HTR-8/SVneo (cell line): ENCODE measurements at places on chromosomes 2 and 18.

GRCh38 chr2:209368914-209369313 lies 54.9 kb upstream of the MAP2 start:
- DNase-seq, result peak; percentile 70

DNA sequence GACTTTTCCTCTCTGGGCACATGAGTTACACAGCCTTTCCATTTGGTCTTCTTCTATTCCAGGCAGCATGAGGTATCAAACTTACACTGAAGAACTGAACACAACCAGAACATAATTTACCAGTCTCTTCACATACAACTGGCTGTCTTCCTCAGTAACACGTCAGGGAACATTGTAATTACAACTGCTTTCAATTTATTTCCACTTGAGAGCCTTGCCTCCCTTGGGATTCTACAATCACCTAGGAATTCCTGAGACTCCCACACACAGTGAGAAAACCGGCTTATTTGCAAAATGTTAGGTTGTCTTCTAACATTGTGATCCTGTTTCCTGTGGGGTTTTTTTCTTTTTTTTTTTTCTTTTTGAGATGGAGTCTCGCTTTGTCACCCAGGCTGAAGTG lies 149.9 kb downstream of the TMX3 start:
- no peak for DNase-seq

GRCh38 chr2:60516383-60516811 lies 37.1 kb downstream of the BCL11A start:
- DNase-seq, result peak; percentile 41

GRCh38 chr2:84194181-84194580 lies 264.9 kb downstream of the SUCLG1 start:
- DNase-seq, result no peak

- DNase-seq, result no peak
These were observed 11.5 kb downstream of the SF3B1 start for GRCh38 chr2:197423307-197423706.

DNA sequence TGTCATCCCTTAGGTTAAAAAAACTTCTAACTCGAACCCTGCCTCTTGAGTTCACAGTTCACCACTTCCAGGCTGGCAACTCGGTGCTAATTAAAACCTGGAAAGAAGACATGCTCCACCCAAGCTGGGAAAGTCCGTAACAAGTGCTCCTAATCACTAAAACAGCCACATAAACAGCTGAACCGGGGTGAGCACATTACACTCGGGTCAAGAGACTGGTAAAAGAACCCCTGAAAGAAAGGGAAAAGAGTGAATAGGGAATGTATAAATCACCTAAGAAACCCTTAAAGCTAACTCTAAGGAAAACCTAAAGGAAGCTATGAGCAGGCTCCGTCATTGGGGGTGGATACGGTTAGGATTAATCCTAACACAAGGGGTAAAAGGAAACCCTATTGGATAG lies 102.0 kb downstream of the HIBCH start:
- no peak for DNase-seq

- no peak for DNase-seq
These were observed 299.0 kb downstream of the FBXO15 start for GRCh38 chr18:73848656-73849055.

- DNase-seq, result no peak
These were observed 468.1 kb upstream of the FANCL start for GRCh38 chr2:58709274-58709673.

DNA sequence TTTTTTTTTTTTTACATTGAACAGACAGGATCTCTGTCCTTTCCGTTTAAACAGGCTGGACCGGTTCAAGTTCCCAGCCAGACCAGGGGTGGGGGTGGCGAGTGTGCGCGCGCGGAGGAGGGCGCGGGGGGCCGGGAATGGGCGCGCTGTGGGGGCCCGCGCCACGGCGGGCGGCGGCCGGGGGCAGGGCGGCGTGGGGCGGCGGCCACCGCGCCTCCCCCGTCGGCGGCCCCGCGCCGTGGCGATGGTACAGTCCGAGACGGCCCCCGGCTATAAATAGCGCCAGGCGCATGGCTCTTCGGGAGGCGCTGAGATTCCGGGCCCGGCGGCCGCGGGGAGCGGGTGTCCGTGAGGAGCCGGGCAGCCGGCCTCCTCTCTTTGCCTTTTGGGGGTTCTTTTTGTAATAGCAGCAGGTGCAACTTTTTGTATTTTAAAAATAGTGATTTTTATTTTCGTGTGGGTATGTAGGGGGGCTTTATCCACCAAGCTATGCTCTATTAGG lies 430 bp upstream of the CELF4 start:
- no peak for DNase-seq

GRCh38 chr2:86556508-86556907 lies 6.7 kb downstream of the CHMP3 start:
- no peak for DNase-seq

DNA sequence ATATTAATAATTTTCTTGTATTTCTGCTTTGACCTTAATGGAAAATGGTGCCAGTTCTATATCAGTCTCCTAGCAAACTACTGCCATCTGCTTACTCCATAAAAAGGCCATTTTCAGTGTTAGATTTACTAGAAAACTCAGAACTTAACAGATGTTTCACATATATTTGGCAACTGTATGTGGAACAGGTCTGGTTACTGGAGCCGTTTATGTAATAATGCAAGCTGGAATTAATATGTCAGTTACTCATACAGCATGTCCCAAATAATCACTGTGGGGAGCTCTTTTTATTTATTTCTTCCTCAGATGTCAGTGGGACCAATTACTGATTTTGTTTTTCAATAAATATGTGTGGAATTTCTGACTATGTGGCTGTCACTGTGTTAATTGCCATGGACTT lies 1247.6 kb downstream of the CNTNAP5 start:
- DNase-seq, result no peak

DNA sequence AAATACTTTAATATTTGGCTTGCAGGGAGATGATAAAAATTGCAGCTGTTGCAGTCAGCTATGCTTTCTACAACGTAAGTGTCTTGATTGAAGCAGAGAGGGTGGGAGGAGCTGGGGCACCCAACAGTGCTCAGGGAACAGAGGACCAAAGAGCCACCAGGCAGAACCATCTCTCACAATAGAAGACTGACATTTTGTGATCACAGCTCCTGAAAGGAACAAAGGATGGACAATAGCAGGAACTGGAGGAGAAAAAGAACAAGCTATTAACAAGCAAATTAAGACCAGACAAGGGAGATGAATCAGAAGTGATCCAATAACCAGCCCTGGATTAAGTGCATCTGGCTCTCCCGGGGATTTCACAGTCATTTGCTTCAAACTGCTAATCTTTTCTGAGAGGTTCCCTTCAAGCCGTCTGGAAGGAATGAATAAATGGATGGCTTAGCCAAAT lies 65.7 kb upstream of the SMAD2 start:
- DNase-seq, result no peak

DNA sequence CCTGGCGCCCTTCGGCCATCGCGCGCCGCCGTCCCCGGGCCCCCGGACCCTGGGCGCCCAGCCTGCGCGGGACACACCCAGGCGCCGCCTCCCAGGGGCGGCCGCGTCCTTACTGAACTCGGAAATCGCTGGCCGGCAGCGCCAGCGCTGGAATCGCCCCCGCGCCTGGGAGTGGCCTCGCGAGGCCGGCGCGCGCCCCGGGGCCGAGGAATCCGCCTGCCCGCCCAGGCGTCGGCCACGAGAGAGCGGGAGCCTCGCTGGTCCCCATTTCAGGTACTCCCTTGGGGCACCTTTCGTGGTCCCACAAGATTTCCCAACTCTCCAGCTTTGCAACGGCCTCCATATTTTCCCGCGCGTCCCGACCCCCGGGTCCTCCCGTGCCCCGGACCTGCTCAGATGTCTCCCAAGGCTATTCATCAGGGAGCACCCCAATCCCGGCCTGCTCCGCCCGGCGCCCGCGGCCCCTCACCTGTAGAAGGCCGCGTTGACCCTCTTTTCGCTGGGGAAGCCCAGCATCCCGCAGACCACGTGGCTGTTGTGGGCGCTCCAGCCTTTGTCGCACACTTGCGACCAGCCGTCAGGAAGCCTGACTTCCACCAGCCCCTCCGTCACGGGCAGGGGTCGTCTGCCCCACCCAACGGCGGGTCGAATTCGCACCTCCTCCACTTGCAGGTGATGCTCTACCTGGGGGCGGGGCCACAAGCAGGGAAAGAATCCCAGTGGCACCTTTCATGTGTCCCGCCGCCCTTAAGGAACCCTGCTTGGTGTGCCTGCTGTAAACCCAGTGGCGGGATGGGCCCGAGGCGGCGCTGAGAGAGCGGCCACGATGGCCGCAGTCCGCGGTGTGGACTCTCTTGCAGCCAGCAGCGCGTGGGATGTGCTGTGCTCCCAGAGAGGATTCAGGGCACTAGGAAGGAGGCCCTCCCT lies 4.6 kb downstream of the LOXL3 start:
- peak; percentile 78 for DNase-seq

DNA sequence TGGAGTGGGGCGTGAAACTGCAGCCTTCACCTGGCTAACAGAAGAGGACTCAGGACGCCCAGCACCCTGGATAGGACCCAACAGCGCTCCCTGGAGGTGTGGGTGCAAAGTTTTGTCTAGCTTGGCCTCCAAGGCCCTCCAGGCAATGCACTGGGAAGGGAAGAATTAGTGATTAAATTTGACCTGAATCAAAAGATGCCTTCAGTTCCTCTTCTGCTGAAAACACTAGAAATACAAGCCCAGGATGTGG lies 779 bp upstream of the TRIB2 start:
- peak; percentile 66 for DNase-seq

GRCh38 chr2:236678307-236678975 lies 108.8 kb downstream of the ACKR3 start:
- no peak for DNase-seq

- DNase-seq, result no peak
These were observed 102.1 kb downstream of the MEIS1 start for GRCh38 chr2:66536997-66537396.

DNA sequence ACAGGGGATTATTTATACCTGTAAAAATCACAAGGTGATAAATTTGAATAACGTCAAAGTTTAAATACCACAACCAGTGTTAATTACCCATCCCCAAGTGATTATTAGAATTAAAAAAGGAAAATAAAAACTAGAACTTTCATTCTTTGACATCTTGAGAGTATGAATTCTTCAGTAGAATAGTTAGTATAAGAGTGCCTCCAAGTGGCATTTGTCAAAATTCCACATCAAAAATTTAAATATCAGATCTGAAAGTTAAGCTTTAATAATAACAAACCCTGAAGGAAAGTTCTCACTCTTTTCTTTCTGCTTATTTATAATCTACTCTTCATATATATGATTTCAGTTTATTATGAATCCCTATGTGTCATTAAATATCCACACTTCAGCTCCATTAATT lies 273.7 kb upstream of the KYNU start:
- DNase-seq, result no peak

DNA sequence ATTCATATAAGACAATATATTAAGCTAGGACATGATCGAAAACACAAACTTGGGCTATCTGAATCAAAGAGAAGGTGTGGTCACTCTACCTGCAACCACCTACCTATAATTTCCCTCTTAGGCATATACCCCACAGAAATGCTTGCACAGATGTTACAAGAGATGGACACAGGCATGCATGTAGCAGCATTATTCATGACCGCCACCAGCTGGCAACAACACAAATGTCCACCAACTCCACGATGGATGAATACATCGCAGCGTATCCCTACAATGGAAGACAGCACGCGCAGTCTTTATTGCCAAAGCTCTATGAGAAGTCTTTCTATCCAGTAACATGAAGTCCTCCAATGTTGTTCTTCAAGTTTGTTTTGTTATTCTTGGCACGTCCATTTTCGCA lies 90.8 kb downstream of the ARL4C start:
- DNase-seq, result no peak

- no peak for DNase-seq
These were observed 215.7 kb downstream of the TPGS2 start for GRCh38 chr18:36613069-36613468.

DNA sequence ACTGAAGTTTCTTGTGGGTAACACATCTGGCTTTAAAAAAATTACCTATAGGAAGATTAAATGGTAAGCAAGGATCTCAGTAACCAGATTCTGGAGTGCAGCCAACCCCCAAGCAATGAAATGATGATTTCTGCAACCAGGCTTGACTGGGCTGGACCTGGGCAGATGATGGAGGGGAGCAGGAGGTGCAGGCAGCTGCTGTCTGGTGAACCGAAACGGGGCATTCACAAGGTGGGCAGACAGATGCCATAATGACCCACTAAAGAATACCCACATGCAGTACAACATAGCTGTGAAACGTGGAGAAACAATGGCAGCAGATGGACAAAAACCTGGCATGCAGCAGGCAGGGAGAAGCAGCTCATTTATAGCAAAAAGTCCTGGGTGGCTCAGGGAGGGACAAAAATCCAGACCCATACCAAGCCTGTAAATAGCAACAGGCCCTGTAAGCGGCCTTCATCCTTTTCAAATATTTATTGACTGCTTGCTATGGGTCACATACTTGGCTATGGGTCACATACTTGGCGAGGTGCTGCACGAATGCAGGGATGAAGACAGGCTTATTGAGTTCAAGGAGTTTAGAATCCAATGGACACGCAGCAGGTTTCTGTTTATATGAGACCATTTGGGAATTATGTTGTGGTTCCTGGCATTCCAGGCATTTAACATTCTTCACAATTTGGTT lies 244.7 kb downstream of the HRH4 start:
- DNase-seq, result no peak

- DNase-seq, result peak; percentile 68
These were observed 33.8 kb upstream of the IMPA2 start for GRCh38 chr18:11947214-11948191.

DNA sequence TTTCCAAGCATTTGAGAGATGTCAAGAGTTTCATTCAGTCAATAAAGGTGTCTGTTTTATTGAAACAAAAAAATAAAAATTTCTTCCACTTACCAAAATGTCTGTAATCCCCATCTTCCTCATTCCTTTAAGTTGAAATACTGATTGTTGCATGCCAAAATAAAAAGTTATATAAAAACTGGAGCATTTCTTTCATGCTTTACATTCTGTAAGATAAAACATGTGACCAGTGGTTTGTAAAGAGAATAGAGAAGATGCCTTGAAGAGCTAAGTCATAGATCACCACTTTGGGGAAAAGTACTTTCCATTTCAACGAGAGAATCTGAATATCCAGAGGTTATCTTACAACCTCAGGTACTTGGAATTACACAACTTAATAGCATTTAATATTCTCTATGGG lies 35.9 kb upstream of the MYO1B start:
- DNase-seq, result no peak

GRCh38 chr18:55250768-55251173 lies 291.5 kb upstream of the CCDC68 start:
- no peak for DNase-seq

- DNase-seq, result no peak
These were observed 76.6 kb downstream of the TLK1 start for GRCh38 chr2:171084128-171084527.
